ENCODE measurements at places on chromosomes 13 and 19. TPM values are rescaled to one million over a fixed set of nuclear protein-coding genes. Genes with fewer than 3 reads are reported as not detected.

The NOTCH3 gene
- 3.4 TPM for total RNA-seq

The PIP5K1C gene
- 73.8 TPM for total RNA-seq

The CCDC70 gene
- not detected for total RNA-seq

The XAB2 gene
- total RNA-seq: 32.8 TPM

The GRIN3B gene
- 0.66 TPM for total RNA-seq

The COX6B2 gene
- not detected for total RNA-seq

The CARM1 gene
- 63.7 TPM for total RNA-seq

The MAU2 gene
- total RNA-seq: 24.8 TPM

The KBTBD7 gene
- total RNA-seq: 4.8 TPM

GRCh38 chr19:3980353-3981251 is 4.7 kb downstream of the EEF2 start:
- no peak for DNase-seq

DNA sequence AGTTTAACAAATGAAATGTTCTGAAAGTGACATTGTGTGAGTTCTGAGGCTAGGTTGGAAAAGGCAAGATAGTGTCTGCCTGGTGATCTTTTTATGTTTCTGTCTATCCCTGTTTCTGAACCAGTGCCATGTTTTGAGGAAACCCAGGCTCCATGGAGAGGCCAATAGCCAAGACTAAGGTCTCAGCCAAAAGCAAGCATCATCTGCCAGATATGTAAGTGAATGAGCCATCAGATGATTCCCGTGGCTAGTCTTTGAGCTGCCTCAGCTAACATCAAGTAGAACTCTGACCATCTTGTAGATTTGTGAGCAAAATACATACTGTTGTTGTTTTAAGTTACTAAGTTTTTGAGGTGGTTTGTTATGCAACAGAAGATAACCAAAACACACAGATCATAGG is 19.6 kb upstream of the CCNA1 start:
- DNase-seq: no peak

- DNase-seq: no peak
Observed at GRCh38 chr13:41468631-41469030, 11.3 kb downstream of the RGCC start.

DNA sequence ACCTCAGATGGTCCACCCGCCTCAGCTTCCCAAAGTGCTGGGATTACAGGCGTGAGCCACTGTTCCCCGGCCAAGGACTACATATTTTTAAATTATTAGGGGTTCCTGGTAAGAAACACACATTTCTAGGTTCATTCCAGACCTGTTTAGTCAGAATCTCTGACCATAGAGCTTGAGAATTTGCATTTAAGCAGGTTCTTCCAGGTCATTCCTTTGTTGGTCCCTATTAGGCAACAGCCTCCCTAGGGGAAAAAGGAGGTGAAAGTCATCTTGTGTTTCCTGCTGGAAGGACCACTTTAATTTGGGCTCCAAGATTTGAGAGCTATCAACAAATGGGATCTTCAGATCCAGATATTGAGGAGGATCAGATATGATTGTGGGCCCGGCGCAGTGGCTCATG is 16.3 kb downstream of the S1PR2 start:
- peak; percentile 63 for DNase-seq

DNA sequence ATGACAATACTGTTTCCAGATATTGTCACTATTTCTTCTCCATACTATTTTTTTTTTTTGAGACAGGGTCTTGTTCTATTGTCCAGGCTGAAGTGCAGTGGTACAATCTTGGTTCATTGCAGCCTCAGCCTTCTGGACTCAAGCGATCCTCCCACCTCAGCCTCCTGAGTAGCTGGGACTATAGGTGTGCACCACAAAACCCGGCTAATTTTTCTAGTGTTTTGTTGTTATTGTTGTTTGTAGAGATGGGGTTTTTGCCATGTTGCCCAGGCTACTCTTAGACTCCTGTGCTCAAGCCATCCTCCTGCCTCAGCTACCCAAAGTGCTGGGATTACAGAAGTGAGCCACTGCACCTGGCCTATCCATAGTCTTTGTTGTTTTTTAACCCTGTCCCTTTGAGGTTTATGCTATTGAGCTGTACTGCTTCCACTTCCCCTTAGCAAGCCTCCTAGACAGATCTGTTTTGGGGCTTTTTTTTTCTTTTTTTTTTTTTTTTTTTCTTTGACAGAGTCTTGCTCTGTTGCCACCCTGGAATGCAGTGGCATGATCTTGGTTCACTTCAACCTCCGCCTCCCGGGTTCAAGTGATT is 27.6 kb upstream of the MAP3K10 start:
- no peak for DNase-seq

DNA sequence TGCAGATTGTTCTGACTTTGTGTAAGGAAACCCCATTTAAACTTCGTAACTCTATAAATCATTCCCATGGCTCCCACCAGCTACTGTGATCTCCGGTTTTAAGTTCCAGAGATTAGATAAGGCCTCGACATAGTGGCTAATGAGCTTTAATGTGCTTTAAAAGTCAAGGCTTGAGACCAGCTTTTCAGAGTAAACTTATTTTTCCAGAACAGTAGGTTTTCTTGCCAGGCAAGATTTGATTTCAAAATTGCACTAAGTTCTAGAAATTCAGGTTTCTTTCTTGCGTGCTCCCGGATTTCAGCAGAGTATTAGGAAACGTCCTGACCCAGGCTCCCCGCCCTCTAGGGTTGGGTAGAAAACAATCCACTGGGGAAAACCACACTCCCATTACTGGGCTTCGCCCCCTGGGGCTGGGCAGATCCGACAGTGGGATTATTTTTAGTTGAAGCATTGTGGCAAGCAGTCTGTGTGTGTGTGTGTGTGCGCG is 43.3 kb downstream of the CRYL1 start:
- no peak for DNase-seq

DNA sequence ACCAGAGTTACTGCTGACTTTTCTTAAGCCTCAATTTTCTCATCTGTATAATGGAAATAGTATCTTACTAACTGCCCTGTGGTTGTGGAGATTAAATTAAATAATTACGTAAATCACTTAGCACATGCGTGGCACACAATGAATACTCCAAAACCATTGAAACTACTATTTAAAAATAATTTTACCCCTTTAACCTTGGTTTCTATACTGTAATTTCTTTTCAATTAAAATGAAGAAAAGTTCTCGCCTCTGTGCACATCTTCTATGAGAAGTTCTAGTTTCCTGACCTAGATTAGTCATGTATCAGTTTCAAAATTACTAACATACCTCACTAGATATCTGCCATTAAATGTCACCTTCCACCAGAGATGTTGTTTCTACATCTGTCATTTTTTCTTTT is 5.7 kb downstream of the SLITRK1 start:
- DNase-seq: no peak

- no peak for DNase-seq
Observed at GRCh38 chr19:31074199-31075125, 274.8 kb downstream of the TSHZ3 start.

DNA sequence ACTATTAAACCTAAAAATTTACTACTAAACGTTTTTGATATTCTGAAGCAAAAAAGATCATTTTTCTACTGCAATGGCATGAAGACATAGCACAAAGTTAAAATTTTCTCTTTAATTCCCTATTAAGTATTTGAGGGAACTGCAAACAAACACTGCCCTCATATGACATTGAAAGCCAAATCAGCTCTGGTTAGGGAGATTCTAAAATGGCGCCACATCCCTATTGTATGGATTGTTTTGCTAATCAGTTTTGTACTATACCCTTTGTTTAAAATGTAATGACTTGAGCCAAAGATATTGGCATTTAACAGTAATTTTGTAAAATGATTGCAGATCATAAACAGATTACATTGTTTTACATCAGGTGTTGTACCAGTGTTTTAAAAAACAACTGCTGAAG is 65.8 kb downstream of the FLT1 start:
- DNase-seq: no peak

DNA sequence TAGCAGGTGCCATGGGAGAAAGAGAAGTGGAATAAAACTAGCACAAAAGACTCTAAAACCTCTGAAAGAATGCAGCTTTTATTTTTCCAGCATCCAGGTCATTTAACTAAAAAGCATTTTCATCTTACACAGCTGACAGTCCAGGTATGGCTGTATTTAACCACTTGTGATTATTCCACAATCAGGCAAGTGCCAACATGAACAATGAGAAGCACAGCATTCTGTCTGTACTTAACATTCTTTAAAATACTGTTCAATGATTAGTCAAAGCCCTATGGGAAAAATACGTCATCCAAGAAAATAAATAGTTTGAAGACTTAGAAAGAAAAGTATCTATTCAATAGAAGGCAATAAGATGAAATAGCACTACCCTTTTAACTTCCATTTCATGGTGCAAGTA is 246.9 kb downstream of the LIG4 start:
- no peak for DNase-seq

GRCh38 chr13:66036024-66036614 is 1194.0 kb downstream of the PCDH9 start:
- no peak for DNase-seq

DNA sequence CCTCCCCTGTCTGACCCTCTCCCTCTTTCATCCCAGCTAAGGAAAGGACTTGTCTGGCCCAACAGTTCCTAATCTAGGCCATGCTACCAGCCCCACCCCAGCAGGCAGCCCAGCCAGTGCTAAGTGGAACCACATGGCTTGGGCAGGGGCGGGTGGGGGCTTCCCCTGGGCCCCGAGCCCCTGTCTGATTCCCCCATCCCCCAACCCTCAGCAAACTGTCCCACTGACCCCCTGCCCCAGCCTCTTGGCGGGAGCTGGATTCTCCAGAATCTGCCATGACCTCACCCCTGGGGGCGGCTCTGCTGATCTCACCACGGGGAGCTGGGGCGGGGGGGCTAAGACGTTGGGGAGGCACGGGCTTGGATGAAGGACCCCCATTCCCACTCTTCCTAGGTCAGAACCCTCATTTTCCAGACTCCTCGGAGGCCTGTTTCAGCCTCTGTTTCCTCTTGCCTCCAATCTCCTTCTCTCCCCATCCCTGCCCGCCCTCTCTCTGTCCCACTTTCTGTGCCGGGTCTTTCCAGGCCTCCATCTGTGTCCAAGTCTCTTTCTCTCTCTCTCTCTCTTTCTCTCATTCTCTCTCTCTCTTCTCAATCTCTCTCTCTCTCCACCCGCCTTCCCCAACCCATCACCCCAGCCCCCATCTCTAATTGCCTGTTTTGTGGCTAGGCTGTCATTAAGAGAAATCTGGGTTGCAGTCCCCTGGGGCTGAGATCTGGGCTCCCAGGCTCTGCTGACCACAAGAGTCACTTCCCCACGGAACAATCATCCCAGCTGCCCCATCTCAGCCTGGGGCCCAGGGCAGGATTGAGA is 2.7 kb downstream of the COL5A3 start:
- peak; percentile 29 for DNase-seq

- DNase-seq: no peak
Observed at GRCh38 chr13:100040196-100040595, 48.7 kb upstream of the PCCA start.

DNA sequence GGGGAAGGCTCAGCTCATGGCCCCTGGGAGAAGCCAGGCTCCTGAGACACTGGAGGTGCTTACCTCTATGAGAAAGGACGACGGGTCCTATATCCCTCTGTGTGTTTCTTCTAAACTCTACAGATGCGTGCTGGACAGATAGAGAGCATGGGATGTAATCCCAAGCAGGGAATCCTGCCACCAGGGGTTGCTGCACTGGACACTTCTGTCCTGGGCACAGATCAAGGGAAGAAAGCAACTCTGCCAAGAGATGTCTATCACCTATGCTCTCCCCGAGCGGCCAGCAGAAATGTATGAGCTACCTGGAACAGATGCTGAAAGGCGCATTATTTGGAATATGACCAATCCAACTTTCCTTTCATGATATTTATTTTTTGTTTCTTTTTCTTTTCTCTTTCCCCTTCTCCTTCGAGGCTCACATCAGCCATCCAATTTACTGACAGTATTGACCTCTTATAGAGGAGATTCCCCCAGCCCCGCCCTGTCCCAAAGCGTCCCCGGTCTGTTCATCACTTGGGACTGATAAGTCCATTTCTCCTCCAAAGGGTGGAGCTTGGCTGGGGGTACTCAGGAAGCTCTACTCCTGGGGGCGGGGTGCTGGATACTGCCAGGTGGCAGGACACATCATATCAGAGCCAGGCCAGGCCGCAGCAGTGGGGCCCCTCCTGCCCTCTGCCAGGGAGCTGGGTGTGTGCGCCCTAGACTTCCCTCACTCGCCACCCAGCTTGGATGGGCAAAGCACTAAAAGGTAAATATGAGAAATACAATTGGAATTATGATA is 34.2 kb downstream of the TSHZ3 start:
- no peak for DNase-seq

DNA sequence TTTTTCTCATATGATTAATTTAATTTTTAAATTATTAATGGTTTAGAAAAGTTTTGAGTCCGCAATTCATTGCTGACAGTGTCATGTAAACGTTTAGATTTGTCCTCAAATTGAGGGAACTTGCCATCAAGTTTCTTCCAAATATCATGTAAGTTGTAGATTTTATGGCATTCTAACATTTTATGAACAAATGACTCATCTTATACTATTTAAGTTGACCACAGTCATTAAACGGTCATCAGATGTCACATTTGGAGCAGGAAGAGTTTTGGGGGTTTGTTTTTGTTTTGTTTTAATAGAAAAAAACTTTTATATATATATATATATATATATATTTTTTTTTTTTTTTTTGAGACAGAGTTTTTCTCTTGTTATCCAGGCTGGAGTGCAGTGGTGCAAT is 4.3 kb downstream of the ZNF114 start:
- peak; percentile 52 for DNase-seq

Data from HFFc6 (cell line).